ENCODE measurements at places on chromosomes 5 and 9. TPM values are rescaled to one million over a fixed set of nuclear protein-coding genes. Genes with fewer than 3 reads are reported as not detected.
A peak's percentile ranks its signal among the peaks of the same experiment; 100 is the strongest.

The SH3RF2 gene
- not detected for total RNA-seq

The SURF2 gene
- 16.9 TPM for total RNA-seq

The LSM11 gene
- total RNA-seq = 4.3 TPM

The SLC6A3 gene
- total RNA-seq = 0.24 TPM

- no peak for DNase-seq
These were observed 4.8 kb upstream of the DOLPP1 start for GRCh38 chr9:129075996-129076639.

DNA sequence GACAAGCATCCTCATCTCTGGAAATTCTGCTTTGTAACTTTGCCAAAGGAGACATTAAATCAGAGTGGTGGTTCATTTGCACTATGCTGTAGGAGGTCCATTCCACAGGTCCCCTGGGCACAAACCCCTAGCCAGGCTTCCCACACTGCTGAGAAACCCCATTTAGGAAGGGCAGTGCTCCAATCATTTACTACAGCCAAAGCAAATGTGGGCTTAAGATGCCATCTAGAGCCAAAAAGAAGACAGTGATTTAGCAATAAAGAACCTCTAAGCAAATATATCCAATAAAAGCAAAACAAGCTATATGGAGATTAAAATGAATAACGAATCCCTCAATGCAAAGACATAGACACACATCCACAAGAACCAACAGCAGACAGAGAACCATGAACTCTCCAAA, 129.0 kb upstream of the ALDH1B1 start:
- DNase-seq = no peak

DNA sequence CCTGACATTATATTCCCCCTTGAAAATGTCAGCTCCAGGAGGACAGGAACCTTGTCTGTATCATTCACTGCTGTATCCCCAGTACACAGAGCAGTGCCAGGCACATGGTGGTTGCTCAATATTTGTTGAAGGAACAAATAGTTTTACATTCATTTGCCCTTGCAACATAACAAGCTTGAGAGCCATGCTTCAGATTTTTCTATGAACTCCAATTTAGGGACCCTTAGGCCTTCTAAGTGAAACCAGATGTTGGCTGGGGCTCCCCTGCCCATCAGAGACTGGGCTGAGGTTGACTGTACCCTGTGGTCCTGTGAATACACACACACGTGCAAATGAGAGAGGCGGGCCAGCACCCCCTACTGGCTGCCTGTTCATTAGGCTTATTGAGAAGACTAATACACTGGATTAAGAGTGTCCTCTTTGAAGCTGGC, 214.9 kb upstream of the WWC1 start:
- DNase-seq = no peak

DNA sequence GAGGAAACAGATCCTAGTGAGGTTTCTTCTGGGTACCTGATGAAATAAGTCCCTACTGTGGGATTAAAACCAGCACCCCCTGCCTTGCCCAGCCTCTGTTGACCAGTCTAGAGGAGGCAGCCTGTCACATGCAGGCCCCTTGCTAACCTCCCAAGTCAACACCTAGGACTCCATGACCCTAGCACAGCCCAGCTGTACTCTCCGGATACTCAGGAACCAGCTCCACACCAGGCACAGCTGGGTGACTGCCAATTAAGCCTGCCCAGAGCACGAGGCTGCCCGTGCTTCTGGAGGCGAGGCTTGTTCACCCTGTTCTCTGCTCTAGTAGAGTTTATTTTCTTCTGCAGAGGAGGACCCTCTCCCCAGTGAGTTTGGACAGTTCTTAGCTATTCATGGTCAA, 92.5 kb downstream of the SNX24 start:
- DNase-seq = no peak

DNA sequence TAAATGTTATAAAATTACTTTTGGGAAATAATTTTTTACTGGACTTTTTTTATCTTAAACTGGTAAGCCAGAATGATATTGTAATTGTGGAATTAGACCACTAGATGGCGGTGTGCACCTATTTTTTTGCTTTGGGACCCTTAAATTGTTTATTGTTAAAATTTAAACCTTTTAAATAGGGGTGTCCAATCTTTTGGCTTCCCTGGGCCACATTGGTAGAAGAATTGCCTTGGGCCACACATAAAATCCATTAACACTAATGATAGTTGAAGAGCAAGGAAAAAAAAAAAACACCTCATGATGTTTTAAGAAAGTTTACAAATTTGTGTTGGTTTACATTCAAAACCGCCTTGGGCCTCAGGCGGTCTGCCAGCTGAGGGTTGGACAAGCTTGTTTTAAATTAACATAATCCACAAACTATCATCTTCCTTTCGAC, 28.4 kb upstream of the GADD45G start:
- peak; percentile 53 for DNase-seq

GRCh38 chr5:170386743-170387395, 2.3 kb downstream of the KCNMB1 start:
- no peak for DNase-seq

GRCh38 chr5:35172533-35172932, 57.8 kb downstream of the PRLR start:
- no peak for DNase-seq

DNA sequence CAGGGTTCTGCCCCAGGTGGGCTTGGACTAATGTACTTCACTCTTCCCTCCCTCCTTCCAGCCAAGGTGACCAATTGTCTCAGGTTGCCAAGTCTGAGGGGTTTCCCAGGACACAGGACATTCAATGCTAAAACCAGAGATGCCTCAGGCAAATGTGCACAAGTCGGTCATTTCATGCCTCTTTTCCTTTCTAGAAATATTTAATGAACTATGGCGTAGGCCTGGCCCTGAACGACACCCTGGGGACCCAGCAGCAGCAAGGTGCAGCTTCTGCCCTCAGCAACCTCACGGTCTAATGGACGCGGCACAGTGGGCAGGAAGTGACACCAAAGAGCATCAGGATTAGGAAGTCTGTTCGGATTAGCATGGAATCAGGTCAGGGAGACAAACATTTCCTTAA, 148.1 kb downstream of the MTX3 start:
- DNase-seq = no peak

- no peak for DNase-seq
These were observed 6.7 kb downstream of the CORO2A start for GRCh38 chr9:98185611-98186171.

All from B cell (primary cell).